M059J (cell line): ENCODE measurements at places on chromosomes 12 and 14. TPM values are rescaled to one million over a fixed set of nuclear protein-coding genes. Genes with fewer than 3 reads are reported as not detected.
A peak's percentile ranks its signal among the peaks of the same experiment; 100 is the strongest.

The COL2A1 gene
- total RNA-seq, result 0.25 TPM in 1 of 2 replicates, not detected in the other

The CDKL1 gene
- total RNA-seq, result 1.7 and 3.7 TPM in 2 replicates

DNA sequence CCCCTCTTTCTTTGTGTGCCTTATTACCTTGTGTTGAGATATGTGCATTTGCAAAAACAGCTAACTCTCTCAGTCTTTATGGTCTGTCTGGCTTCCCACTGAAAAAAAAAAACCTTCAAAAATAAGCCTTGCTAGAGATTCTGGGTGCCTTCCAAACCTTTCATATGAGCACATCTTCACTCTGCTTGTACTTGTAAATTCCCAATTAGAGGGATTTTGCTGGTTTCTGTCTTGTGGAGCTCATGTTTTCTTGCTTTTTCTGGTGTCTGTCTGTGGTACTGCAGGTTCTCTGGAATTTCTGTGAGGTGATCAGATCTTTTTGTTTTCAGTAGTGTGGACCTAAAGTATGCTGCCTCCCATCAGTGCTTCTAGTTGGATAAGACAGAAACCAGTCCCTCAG lies 100.1 kb downstream of the PIK3C2G start:
- DNase-seq, result no peak

DNA sequence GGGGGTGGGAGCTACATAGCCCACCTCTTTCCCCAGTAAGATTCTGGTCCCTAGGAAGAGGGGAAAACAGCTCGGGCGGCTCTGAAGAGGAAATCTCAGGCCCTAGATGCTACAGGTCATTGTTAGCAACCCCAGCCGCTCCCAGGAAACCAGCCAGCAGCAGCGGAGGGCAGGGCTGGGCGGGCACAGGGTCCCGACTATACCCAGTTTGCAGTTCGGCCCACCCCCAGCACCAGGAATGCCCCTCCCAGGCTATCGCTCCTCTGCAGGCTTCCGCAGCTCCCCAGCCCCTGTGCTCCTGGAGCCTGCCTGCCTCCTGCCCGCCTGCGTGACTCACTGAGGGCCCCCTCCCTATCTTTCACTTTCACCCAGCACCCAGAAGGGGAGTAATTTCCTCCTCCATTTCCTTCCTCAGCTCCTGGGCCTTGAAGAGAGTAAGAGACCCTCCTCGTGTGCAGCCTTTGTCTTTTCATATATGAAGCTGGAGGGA lies 27.2 kb upstream of the PNMA1 start:
- peak; percentile 29 for DNase-seq

DNA sequence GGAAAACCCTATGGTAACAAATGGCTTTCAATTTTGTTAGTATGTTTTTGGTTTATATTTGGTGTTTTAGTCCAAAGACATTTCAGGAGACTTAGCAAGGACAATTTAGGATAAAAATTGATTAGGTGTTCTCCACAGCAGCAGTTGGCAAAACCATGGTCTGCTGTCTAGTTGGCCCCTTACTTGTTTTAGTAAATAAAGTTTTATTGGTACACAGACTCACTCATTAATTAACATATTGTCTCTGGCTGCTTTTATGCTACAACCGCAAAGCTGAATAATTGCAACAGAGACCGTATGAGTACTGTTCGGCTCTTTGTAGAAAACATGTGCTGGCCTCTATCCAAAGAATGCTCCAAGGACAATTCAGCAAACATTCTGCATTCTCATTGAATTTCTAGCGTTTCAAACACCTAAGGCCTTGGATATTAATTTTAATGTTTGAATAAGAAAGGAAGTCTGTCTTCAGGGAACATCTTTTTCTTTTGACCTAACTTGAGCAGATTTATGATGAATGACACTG lies 77.7 kb downstream of the CCDC92 start:
- DNase-seq, result no peak

DNA sequence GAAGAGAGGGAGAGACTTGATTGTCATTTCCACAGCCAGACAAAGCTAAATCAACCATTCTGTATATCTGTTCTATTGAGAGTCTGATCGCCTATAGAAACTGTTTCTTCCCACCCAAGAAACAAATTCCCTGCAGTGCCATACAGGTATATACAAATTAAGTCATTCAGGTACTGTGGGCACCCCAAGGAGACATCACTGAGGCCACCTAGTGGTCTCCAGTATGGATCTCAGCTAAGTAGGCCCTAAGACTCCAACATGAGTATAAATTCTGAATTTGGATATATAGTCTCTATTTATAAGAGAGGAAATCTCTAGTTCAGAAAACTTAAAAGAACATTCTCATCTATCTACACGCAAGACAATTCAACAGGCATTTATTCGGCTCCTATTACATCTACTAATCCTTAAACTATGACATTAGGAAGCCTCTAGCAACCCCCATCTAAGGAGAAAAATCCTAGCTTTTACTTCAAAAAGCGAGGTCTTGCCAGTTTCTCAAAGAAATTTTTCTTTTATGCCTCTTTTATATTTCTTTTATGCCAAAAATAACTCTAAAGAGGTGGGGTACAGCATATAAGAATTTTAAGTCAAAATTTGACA lies 62.6 kb downstream of the DCAF5 start:
- DNase-seq, result peak; percentile 51

GRCh38 chr12:10072131-10072530 lies 26.7 kb downstream of the CLEC1A start:
- no peak for DNase-seq
